Bronchial smooth muscle cell (primary cell): ENCODE measurements at places on chromosomes 13 and 19. TPM values are rescaled to one million over a fixed set of nuclear protein-coding genes. Genes with fewer than 3 reads are reported as not detected.

Gene ZNF93
- total RNA-seq = 1.7 and 2.0 TPM in 2 replicates

Gene SLC17A7
- under 0.01 and 0.16 TPM in 2 replicates for total RNA-seq

Gene CEACAM4
- total RNA-seq = not detected in 2 replicates

Gene MED16
- total RNA-seq = 26.5 and 35.5 TPM in 2 replicates

Gene SIGLEC10
- not detected in 2 replicates for total RNA-seq

Gene ZNF724
- 1.4 and 2.2 TPM in 2 replicates for total RNA-seq

Gene ZNF350
- 12.5 and 13.1 TPM in 2 replicates for total RNA-seq

Gene SIGLEC11
- not detected in 2 replicates for total RNA-seq

Gene C19orf81
- total RNA-seq = not detected in 2 replicates

Gene FGF22
- 0.16 TPM in 1 of 2 replicates, not detected in the other for total RNA-seq

Gene PRKCSH
- total RNA-seq = 116 and 121 TPM in 2 replicates

Gene KIR3DL2
- total RNA-seq = not detected in 2 replicates
